Stimulated activated CD8-positive, alpha-beta memory T cell treated with anti-CD3 and anti-CD28 coated beads, Interleukin-4, amount 100 ng/mL, for 1 hour (primary cell): ENCODE measurements at places on chromosomes 2 and 18.

GRCh38 chr18:45156946-45157345 lies 458.3 kb upstream of the SLC14A2 start:
- DNase-seq = no peak

- no peak for DNase-seq
Observed at GRCh38 chr2:130871843-130872740, 35.4 kb downstream of the ARHGEF4 start.

- no peak for DNase-seq
Observed at GRCh38 chr2:166803373-166804000, 84.8 kb upstream of the XIRP2 start.

- DNase-seq = no peak
Observed at GRCh38 chr2:204753841-204754240, 208.6 kb downstream of the PARD3B start.

- DNase-seq = peak; percentile 52
Observed at GRCh38 chr2:237923481-237924163, 43.2 kb upstream of the UBE2F start.

- DNase-seq = no peak
Observed at GRCh38 chr2:207072571-207072970, 93.2 kb downstream of the KLF7 start.

- DNase-seq = no peak
Observed at GRCh38 chr2:199148076-199148845, 309.5 kb downstream of the SATB2 start.

- no peak for DNase-seq
Observed at GRCh38 chr18:2395427-2396161, 175.7 kb downstream of the METTL4 start.

DNA sequence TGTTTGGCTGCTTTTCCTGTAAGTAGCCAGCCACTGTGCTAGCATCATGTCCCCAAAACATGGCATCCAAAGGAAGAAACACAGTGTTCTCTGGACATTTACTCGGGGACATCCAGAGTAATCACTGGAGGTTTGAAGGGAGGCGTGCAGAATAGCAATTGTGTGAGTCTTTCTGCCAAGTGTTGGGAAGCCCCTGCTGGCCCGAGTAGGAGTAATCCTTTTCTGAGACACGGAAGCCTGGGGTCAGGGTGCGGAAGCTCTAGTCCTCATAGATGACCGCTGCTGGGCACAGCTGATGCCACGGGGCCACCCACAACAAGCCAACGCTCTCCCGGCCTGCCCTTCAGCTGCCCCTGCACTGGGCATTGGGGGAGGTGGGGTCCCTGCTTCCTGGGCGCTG lies 24.8 kb upstream of the HDAC4 start:
- no peak for DNase-seq

GRCh38 chr18:2511451-2511850 lies 59.9 kb downstream of the METTL4 start:
- DNase-seq = no peak

- DNase-seq = no peak
Observed at GRCh38 chr2:56671973-56672569, 488.3 kb downstream of the CCDC85A start.
